ENCODE measurements at places on chromosomes 2 and 18. TPM values are rescaled to one million over a fixed set of nuclear protein-coding genes. Genes with fewer than 3 reads are reported as not detected.

Gene AQP4
- not detected for total RNA-seq

- H3K4me3 ChIP-seq, result no peak overlapping the region
- no peaks in the 10 kb centered on the region for H3K27me3 ChIP-seq
- H3K4me1 ChIP-seq, result peaks cover 8% of the 10 kb centered on the region
- no peak for DNase-seq
Observed at GRCh38 chr2:84701880-84702279, 179.0 kb downstream of the TRABD2A start.

Gene CD207
- total RNA-seq, result not detected

DNA sequence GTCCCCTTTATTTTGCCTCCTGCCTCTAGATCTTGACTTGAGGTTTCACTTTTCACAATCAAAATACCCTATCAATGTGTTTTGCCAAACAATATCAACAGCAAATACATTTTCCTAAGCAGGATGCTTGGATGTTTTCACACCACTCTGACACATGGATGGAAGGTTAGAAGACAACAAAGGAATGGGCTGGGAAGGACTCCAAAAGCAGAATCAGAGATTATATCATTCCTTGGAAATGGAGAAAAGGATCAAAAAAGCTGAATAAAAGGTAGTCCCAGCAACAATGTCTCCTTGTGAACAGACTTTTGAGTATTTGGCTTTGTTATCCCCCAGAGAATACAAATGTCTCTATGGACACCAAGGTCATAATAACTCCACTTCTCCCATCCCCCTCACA is 170.8 kb downstream of the ETAA1 start:
- no peak overlapping the region for H3K4me3 ChIP-seq
- H3K27me3 ChIP-seq, result peaks cover 4% of the 10 kb centered on the region
- H3K36me3 ChIP-seq, result no peaks in the 10 kb centered on the region
- no peak overlapping the region for H3K27ac ChIP-seq

- H3K27me3 ChIP-seq, result no peaks in the 10 kb centered on the region
- no peak for DNase-seq
- H3K4me3 ChIP-seq, result no peak overlapping the region
- H3K36me3 ChIP-seq, result no peaks in the 10 kb centered on the region
Observed at GRCh38 chr2:194004590-194005206, 1652.3 kb upstream of the SLC39A10 start.

DNA sequence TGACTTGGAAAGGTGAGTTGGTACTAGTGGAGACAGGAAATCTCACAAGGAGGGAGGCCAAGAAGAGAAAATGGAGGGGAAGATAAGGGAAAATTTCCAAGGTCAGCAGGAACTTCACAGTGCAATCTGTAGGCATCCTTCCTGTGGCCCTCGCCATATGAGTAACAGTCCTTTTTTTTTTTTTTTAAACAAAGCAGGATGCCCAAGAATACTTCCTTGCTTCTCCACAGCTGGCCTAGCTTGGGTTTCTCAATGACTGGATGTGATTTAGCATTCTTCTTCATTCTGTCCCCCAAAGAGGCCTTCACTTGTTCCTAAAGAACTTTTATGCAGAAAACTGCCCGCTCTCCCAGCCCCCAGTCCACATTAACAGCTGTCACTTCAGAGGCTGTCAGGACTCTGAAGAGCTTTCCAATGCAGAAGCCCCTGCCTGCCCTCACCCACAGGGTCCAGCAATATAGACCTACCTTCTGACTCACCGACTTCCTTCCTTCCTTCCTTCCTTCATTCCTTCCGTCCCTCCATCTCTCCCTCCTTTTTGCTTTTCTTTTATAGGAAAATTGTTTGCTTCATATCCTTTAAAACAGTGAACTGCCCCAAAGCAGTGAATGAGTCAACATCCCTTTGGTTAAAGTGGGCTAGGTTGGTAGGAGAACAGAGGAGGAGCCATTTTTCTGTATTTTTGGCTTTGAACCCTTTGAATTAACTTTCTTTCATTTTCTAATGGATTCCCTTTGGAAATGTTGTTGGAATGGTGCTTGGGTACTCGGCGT is 172.0 kb downstream of the MGAT5 start:
- H3K36me3 ChIP-seq, result peaks cover 18% of the 10 kb centered on the region
- no peak overlapping the region for H3K4me3 ChIP-seq
- H3K27me3 ChIP-seq, result no peaks in the 10 kb centered on the region
- no peaks in the 10 kb centered on the region for H3K4me1 ChIP-seq

All from activated naive CD8-positive, alpha-beta T cell treated with anti-CD3 and anti-CD28 coated beads for 36 hours (primary cell).